ENCODE measurements at places on chromosomes 2 and 18. TPM values are rescaled to one million over a fixed set of nuclear protein-coding genes. Genes with fewer than 3 reads are reported as not detected.

DNA sequence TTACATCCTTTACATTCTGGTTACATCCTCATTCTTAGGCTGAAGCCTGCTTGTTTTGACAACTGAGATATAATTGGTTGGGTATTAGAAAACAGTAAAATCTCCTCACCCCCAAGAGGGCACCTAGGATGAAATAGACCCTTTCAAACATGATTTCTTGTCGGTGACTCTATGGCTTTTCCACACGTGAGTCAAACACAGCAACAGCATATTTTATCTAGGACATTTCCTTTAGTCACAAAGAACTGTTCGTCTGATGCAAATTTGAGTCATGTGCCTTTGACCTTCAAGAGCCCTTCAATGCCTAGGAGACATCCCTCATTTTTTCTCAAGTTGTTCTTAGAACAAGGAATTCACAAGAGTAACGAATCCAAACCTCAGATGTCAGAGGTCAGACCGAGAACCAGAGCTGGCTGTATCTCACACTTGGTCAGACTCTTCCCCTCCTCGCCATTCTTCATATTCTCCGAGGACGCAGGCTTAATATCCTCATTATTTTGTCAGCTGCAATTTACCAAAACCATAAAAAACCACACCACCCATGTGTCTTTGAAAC is 60.5 kb upstream of the ALKAL2 start:
- DNase-seq, result no peak

DNA sequence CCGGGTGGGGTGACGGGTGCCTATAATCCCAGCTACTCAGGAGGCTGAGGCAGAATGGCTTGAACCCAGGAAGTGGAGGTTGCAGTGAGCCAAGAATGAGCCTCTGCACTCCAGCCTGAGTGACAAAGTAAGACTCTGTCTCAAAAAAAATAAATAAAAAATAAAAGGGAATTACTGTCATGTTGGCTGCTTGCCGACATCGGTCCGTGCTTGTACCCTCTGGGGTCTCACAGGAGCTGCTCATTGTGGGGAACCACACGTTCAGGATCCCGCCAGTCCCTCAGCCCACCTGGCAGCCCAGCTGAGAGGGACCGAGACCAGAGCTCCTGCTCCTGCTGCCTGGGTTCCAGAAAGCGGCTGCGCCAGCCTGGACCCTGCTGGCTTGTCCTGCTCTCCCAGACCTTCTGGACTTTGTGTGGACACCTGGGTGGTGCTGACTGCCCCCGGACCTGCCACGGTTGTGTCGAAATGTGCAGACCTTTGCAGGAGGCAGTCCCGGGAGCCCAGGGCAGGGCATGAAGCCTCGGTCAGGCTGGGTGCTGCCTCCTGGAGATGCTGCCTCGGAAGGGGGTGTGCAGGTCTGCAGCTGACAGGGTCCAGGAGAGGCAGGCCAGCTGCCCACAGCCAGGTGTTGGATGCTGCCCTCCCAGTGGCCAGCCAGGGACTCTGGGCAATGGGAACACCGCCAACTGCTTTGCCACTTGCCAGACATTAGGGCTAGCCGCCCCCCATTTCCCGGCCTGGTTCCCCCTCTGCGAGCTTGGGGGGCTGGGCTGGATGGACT is 16.4 kb downstream of the KLF11 start:
- no peak for DNase-seq

The EPAS1 gene
- total RNA-seq, result 162 TPM

The CDC42EP3 gene
- total RNA-seq, result 7.8 TPM

The MROH2A gene
- total RNA-seq, result not detected

DNA sequence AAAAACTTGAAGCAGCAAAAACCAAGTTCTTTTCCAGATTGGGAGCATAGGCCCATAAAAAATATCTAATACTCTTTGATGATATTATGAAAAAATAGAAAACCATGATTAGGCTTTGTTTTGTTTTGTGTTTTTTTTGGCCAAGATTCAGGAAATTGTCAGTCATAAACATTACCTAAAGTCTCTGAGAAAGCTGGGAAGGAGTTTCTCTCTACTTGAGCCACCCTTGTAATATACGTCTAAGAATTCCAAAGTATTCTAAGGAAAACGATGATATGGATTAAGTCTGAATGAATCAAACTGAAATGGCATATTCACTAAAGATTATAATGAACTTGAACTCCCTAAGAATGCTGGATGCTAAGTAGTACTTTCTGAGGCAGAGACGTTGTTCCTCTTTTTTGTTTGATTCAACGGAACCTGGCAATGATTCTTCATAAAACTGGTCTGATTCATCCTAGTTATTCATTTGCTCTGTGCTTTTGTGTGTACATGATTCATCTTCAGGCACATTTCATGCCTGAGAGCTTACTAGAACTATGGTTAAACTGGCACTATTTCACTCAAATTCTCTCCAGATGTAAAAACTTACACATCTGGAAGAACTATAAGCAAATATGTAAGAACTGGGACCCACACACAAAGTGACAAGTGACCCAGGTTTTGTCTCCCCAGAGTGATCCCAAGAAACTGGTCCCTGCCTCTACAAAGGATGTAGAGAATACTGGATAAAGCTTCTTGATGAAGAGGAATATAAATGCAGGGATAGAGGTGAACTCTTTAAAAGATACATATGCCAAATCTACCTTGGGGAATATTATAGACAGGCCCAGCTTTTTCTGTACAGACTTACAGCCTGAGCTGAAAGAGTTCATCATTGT is 159.7 kb downstream of the DOCK10 start:
- DNase-seq, result no peak

DNA sequence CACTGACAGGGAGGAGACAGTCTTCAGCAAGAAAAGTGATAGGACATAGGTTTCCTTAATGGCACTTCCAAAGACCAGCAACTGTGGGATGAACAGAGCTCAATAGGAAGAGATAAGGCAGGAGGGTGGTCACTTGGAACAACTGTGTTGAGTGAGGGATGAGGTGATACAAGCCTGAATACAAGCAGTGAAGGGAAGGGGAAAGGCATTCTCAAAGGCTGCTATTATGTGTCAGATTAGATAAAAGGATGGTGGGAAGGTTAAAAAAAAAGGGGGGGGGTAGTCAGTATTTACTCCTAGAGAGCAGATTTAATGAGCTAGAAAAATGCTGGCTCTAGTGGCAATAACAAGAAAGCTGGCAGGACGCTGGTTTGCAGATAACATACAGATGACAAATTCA is 25.7 kb downstream of the CCBE1 start:
- DNase-seq, result no peak
